ENCODE measurements at places on chromosomes 6 and 20. TPM values are rescaled to one million over a fixed set of nuclear protein-coding genes. Genes with fewer than 3 reads are reported as not detected.

The LINC00237 gene
- not detected for total RNA-seq

The CRISP3 gene
- total RNA-seq, result not detected

DNA sequence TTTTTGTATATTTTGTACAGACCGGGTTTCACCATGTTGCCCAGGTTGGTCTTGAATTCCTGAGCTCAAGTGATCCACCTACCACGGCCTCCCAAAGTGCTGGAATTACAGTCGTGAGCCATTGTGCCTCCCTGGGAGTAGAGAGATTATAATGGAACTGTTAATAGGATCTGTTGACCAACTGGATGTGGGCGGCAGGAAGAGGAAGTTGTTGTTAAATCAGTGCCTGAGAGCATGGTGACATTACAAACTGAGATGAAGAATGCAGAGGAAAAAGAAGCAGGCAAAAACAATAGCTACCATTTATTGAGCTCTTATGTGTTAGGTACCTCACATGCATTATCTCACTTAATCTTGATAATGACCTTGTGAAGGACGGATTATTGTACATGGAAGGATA is 9.2 kb upstream of the L3MBTL3 start:
- DNase-seq, result no peak

GRCh38 chr6:100296810-100297544 is 167.7 kb downstream of the SIM1 start:
- DNase-seq, result no peak

DNA sequence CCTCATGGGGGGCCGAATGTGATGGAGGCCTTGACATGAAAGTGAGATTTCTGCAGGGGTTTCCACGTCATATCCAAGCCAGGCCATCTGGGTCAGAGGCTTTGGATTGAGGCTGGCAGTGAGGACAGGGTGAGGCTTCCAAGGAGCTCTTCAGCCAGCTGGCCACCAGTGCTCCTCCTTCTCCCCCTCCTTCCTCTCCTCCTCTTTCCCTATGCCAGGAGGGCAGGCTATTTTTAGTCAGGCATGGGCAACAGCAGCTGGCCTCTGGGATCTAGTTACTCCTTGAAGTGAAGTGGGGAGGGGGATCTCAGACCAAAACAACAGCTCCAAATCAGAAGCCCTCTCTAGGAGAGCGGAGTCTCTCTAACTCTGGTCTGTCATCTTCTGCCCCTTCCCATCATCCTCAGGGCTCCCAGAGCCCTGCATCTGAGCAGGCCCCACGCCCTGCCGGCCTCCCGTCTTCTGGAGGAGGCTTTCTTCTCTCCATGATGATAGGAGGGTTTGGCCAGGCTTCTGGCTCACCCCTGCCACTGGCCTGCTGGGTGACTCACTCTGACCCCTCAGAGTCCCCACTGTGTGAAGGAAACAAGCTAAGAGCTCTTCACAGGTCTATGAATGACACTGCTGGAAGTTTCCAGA is 612 bp downstream of the TNNC2 start:
- DNase-seq, result no peak

Measured in right cardiac atrium (tissue), 5 donors.